ENCODE measurements at places on chromosomes 5 and 9. TPM values are rescaled to one million over a fixed set of nuclear protein-coding genes. Genes with fewer than 3 reads are reported as not detected.

PAXX gene
- 71.5 TPM for total RNA-seq

SHROOM1 gene
- 4.3 TPM for total RNA-seq

PKD2L2 gene
- not detected for total RNA-seq

KIF20A gene
- 60.4 TPM for total RNA-seq

DNA sequence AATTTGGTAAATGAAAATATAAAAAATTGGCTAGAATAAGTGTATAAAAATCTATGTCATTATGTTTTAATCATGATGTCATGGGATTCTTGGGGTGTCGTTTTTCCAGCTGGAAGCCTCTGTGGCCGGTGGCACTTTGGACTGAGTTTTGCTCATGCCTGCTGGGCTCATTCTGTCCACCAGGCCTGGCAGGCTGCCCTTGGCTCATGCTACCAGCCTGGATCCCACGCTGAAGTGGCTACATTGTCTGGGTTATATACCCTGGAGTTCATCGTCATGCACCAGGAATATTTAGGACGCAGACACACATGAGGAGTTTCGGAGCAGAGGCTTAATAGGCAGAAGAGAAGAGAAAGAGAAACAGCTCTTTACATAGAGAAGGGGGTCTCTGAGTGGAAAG lies 1913.7 kb upstream of the WWC1 start:
- DNase-seq = no peak

- no peak for DNase-seq
Observed at GRCh38 chr9:134435550-134436378, 109.5 kb downstream of the RXRA start.

DNA sequence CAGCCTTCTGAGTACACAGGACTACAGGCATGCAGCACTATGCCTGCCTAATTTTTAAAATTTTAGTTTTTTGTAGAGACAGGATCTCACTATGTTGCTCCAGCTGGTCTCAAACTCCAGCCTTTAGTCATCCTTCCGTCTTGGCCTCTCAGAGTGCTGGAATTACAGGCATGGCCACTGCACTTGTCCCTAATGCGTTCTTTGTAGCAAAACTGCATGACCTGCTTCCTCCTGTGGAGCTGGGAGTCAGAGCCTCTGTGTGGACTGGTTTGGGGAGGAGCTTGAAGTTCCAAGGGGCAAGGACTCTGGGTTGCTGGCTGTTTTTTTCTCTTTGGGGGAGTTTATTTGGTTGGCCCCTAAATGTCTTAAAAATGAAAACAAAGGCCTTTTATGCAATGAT lies 22.7 kb upstream of the ANKRD34B start:
- DNase-seq = no peak

- DNase-seq = no peak
Observed at GRCh38 chr9:134895908-134896833, 15.6 kb downstream of the FCN2 start.

DNA sequence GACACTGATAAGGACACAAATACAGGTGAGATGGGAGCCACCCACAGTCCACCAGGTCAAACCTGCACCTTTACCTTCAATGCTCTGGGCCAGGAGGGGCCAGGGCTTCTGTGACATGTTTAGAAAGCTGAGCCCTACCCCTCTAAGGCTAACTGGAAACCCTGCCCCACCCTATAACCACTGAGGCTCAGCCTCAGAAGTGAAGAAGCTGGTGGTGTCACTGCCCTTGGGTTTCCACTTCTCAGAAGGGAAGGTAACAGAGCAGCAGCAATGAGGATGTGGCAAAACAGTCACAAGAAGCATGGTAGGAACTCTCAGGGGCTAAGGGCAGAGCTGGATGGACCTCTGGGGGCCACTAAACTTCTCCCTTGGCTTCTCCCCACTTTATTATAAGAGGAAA lies 6.0 kb downstream of the PDGFRB start:
- DNase-seq = no peak

GRCh38 chr9:72790989-72791388 lies 161.9 kb downstream of the ALDH1A1 start:
- no peak for DNase-seq
